ENCODE measurements at places on chromosomes 3 and 15.

DNA sequence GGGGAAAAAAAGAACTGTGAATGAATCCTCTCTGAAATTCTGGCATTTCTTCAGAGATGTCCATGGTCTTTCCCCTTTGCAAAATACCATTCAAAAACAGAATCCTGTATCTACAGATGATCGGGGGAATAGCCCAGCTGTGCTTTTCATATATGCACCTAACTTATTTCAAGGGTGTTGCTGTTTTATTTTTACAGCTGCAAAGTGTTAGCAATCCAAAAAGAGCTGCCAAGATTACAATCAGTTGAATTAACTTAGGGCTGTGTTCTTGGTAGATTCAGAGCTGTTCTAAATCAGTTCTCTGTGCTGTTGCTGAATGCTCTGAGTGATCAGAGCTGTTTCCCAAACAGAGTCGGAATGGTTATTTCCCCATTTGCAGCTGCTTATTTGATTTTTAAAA lies 175.7 kb upstream of the SEMA6D start:
- no peak for DNase-seq

GRCh38 chr15:62988701-62989100 lies 53.8 kb upstream of the TPM1 start:
- no peak for DNase-seq

GRCh38 chr3:126934031-126934531 lies 48.8 kb upstream of the PLXNA1 start:
- DNase-seq, result no peak

GRCh38 chr3:129555616-129556357 lies 12.8 kb downstream of the H1-8 start:
- no peak for DNase-seq

DNA sequence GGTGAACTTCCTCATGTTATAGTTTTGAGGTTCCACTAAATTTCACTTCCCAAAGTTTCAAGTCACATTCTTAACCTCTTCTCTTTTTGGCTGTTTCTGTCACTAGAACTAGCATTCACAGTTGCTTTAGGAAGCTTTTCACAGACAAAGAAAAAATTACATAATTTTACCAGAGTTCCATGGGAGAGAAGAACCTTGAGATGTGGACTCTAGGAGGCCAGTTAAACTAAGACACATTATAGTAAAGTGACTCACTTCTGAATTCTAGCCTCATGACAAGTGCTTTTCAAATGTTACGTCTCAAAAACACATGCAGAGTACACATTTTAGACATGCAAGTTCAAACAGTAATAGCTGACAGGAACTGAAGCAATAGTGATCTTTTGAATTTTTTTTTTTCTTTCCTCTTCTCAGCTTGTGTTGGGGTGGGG lies 39.9 kb upstream of the LRTM1 start:
- DNase-seq, result no peak

- DNase-seq, result no peak
Measured at GRCh38 chr15:47384341-47384740, 333.0 kb upstream of the SEMA6D start.
